ENCODE measurements at places on chromosomes 7 and 10.

DNA sequence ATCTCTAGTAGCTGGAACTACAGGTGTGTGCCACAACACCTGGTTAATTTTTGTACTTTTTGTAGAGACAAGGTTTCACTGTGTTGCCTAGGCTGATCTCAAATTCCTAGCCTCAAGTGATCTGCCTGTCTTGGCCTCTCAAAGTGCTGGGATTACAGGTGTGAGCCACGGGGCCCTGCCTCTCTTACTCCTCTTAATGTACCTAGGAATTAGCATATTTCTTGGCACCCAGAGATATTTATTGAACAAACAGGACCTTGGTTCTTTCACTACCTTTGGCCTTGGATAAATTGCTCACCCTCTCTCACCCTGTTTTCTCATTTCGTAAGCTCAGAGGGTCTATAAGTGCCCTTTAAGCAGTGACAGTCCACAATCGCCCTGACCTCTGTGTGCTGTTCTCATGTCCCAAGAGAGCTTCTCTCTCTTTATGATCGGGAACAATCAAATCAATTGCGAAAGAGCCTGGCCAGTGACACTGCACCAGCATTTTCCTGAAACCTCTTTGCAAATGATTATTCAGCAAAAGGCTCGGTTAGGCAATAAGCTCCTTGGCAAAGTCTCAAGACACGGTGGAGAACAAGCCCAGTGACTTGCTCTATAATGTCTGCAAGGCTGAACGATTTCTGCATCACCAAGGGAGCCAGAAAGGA is 117.7 kb downstream of the APBB1IP start:
- no peak for DNase-seq

DNA sequence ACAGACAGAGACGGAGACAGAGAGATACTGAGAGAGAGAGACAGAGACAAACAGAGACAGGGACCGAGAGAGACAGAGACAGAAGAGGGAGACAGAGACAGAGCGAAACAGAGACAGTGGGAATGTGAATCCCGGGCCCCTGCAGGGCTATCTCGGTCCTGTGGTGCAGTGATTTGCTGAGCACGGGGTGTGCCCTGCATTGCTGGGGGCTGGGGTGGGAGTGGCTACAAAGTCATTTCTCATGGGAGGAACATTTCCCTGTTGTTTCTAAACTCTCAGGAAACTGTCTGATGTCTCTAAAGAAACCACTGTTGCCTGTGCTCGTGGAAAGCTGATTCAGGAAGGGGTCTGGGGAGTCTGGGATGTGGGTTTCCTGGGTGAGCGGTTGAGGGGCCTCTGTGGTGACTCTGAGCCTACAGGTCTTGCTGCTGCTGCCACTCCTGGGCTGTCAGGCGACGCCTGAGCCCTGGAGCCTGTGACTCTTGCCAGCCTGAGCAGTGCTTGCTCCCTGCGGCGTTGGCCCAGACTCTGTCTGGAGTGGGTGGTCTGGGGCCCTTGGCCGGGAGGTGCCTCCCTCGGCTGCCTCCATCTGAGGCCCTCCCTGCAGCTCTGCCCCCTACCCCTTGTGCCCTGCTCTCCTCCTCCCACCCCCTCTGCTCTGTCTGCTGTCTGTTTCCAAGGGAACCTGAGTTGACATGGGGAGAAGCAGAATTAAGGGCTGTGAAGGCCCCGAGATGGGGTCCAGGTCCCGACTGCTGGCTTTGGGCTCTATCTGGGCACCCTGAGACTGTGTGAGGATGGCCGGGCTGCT is 292.0 kb downstream of the WDR37 start:
- no peak for DNase-seq

DNA sequence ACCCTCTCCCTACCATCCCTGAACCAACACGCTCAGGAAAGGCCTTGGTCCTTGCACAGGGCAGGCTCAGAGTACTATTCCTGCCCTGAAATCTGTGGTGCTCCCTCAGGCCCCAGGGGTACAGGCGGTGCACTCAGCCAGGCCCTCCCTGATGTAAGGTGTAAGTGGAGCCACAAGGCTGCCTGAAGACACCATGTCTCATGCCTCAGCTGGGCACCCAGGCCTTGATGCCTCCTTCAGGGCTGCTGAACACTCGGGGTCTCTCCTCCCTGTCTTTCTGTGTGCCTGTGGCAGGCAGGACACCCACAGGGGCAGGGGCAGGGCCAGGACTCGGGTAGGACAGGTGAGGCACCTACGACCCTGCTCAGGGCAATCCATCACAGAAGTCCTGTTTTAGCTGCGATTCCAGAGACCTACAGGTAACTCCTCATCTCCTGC is 22.9 kb upstream of the ANTXRL start:
- DNase-seq, result no peak

DNA sequence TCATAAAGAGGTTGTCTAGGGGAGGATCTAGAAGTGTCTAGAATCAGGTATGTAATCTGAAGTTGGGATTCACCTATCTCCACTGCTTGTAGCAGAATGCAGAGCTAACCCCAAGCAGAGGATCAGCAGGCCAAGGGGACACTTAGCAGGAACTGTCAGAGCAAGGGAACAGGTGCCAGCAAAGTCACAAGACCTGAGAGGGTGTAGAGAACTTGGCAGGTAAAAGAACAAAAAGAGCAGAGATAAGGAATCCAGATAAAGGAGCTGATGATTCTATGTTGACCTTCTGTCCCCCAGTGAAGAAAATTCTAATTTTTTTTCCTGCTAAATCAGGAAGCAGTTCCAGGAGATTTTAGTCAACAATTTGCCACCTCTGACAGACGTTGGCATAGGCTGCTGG is 91.4 kb upstream of the CCDC71L start:
- DNase-seq, result no peak

DNA sequence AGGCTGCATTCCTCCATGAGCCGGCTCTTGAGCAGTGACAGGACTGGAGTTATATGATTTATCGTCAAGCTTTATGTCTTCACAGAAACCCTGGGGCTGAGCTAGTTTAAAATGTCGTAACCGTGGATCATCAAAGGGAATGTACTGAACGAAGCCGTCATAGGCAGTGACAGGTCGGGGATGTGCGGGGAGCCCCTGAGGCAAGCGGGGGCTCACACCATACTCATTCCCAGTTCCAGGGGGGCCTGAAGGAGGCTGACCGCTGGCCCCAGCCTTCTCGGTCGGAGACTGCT is 30.7 kb downstream of the JCAD start:
- DNase-seq, result no peak

DNA sequence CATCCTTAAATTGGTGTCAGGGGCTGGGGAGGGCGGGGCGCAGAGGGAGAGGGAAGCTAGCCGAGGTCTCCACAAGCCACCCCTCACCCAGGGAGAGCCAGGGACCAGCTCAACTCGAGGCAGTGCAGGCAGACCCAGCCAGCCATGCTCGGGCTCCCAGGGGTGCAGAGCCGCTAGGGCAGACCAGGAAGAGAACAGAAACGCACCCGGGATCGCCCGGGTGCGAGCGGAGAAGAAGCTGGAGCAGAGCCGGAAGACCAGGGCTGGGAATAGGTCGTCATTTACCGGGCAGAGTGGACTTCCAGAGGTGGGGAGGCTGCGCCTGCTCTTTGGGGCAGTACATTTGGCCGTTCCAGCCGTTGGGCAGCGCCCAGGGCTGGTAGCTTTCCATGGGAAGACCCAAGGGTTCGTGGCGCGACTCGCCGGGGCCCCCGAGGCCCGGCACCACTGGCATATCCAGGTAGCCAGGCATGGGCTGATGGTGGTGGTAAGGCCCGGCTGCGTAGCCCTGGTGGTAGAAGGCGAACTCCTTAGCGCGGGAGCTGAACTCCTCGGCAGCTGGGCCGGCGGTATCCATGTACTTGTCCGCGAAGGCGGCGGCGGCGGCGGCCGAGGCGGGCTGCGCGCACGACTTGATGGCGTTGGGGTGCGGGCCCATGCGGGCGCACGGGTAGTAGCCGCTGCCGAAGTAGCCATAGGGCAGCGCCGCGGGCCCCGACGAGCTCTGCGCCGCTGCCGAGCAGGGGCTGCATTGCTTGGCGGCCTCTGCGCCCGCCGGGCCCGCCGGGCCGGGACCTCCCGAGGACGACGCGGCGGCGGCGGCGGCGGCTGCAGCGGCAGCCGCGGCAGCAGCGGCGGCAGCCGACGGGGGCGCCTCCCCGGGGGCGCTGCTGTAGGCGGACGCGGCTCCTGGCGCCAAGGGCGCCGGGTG is 755 bp downstream of the HOXA13 start:
- no peak for DNase-seq

DNA sequence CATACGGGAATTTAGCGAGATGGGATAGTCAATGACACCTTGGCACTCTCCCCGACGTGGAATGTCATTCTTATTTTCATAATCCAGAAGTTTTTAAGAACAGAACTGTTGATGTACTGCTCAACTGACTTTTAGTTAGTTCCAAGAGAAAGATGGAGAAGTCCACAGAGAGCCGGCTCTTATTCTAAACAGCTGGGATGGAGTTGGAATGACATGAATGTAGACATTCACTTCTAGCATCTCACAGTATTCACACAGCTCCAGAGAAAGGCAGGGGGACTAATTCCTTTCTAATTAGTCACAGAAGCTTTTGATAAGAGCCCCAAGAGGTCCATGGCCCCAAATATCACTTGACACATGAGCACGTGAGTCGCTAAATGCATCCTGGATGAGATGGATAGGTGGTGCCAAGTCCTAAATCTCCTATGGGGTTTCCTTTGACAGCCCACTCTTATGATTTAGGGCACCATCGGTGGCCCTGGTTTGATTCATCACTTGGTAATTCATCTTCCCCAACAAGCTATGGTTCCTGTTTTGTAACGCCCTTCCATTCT is 420.3 kb upstream of the AUTS2 start:
- DNase-seq, result no peak

DNA sequence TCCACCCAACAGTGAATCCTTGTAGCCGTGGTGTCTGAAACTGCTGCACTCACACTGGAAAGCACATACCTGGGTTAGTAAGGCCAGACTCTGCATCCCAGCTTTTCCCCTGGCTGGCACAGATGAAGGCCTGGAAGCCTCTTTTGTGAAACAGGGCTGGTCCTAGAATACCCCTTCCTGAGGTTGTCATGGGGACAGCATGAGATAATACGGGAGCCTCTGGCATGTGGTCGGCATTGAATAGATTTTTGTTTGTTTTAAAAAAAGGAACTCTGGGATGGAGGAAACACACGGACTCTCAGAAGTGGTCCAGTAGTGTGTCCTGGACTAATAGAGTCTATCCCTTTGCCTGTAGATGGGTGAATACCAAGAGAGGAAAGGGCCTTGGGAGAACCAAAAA is 129.7 kb downstream of the TMEM178B start:
- DNase-seq, result no peak

GRCh38 chr7:38185395-38186307 is 7.6 kb downstream of the STARD3NL start:
- no peak for DNase-seq

DNA sequence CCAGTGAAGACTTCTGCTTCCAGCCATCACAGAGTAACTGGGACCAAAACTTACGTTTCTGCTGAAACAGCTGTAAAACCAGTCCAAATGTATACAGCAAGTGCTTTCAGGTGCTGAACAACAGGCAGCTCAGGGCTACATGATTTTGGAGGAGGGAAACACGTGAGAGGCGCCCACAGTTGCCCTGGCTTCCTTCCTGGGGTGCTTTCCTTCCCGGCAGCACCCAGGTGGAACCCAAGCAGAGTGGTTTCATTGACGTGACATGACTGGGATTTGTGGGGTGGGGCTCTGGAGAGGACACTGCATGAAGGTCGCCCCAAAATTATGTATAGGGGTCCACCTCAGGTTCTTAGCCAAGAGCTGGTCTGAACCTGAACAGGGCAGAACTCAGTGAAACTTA is 34.2 kb downstream of the IL2RA start:
- DNase-seq, result no peak

- no peak for DNase-seq
Measured at GRCh38 chr7:20952916-20953315, 166.2 kb upstream of the SP8 start.

GRCh38 chr7:156544919-156545715 is 95.5 kb upstream of the RNF32 start:
- DNase-seq, result no peak

- DNase-seq, result no peak
Measured at GRCh38 chr10:71807557-71808510, 34.5 kb upstream of the VSIR start.

DNA sequence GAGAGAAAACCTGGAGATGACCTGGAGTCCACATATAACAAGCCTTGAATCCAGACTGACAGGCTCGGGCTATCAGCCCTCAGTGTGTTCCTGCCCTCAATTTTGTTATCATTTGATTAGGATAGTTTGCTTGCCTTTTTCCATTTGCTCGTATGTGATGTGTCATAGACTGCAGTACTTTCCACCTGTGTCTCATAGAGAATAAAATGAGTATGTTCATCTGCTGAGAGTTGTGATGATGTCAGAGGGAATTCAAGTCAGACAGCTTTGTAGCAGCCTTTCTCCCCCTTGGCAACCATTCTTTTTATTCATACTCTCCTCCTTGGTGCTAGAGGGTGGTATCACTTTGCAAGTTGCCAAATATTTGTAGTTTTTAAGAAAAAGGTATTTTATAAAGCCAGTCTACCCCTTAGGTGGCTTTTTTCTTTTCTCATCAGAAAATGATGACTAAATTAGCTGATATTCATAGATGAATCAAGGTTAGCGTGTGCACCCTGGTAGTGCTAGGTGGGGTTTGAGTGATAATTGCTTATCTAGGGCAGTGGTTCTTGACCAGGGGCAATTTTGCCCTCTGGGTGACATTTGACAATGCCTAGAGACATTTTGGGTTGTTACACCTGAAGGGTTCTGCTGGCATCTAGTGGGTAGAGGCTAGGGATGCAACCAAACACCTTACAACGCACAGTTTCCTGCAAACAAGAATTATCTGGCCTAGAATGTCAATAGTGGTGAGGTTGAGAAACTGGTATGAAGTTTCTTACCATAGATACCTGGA is 5.4 kb downstream of the SGPL1 start:
- DNase-seq, result no peak

GRCh38 chr10:58963723-58964124 is 212.7 kb upstream of the PHYHIPL start:
- no peak for DNase-seq

- DNase-seq, result no peak
Measured at GRCh38 chr10:102970562-102971340, 52.7 kb downstream of the CNNM2 start.

GRCh38 chr10:104577861-104578521 is 63.1 kb upstream of the SORCS3 start:
- no peak for DNase-seq

GRCh38 chr10:3399756-3400155 is 227.2 kb upstream of the PITRM1 start:
- DNase-seq, result no peak

- no peak for DNase-seq
Measured at GRCh38 chr10:22681783-22682183, 32.6 kb downstream of the PIP4K2A start.

DNA sequence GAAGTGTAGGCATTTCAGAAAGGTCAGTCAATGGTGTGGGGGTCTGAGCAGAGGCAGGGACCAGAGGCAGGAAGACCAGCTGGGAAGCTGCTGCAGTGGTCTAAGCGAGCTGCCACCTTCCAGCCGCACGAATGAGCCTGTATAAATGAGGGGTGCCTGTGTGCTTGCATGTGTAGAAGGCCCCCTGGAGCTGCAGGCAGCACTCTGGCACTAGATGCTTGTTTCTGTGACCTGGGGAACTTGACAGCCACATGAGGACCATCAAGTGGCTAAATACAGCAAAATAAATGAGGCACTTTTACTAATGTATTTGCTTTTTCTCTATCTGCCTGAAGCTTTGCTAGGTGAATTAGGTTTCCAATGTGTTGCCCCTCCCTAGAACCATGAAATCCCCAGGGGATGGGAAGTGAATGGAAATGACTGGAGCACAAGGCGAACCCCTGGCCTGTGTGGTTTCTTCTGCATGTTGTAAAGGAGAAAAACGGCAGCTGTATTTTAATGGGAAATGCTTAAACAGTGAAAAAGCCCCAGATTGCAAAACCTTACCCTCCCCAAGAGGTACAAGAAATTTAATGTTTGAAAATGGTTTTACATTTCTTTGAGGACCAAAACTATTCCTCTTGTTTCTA is 57.7 kb downstream of the PYROXD2 start:
- no peak for DNase-seq

GRCh38 chr10:114616516-114616915 is 41.6 kb downstream of the ABLIM1 start:
- DNase-seq, result no peak
